ENCODE measurements at places on chromosomes 3 and 15.

- DNase-seq: no peak
These were observed 37.4 kb downstream of the FILIP1L start for GRCh38 chr3:100076731-100077529.

- DNase-seq: no peak
These were observed 575.7 kb upstream of the ZNF717 start for GRCh38 chr3:76361010-76361409.

DNA sequence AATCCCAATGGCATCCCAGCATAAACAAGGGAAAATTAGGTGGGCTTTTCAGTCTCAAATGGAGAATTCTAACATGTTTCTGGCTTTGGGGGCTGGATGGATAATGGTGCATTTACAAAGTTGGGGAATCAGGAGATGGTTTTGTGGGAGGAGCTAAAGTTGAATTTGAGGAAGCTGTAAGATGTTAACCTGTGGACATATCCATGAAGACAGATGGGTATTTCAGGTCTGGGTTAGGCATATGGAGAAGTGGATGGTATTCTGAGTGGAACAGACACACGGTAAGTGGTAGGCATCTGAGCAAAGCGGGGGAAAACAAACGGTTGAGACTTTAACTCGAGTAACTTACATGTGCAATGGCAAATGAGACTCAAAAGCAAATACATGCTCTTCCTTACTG, 1.7 kb upstream of the LMLN start:
- DNase-seq: no peak

- no peak for DNase-seq
These were observed 32.2 kb downstream of the GRIP2 start for GRCh38 chr3:14507757-14508504.

GRCh38 chr3:122416966-122417365, 1.1 kb upstream of the WDR5B start:
- DNase-seq: no peak

GRCh38 chr3:13282358-13282985, 137.7 kb downstream of the NUP210 start:
- no peak for DNase-seq

DNA sequence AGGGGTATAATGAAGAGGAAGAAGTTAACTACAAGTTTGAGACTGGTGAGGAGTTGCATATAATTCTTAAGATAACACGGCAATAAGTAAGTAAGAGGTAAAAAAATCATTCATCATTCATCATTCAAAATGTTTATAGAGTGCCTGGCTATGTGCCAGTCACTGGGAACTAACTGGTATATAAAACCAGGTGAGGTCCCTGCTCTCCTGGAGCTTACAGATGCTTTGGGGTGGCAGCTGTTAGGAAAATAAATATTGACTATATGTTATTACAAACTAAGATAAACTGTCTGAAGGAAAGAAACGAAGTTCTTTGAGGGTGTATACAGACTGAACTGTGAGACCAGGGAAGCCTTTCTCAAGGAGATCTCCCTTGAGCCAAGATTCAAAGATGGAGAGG, 2.9 kb downstream of the CASR start:
- DNase-seq: no peak

DNA sequence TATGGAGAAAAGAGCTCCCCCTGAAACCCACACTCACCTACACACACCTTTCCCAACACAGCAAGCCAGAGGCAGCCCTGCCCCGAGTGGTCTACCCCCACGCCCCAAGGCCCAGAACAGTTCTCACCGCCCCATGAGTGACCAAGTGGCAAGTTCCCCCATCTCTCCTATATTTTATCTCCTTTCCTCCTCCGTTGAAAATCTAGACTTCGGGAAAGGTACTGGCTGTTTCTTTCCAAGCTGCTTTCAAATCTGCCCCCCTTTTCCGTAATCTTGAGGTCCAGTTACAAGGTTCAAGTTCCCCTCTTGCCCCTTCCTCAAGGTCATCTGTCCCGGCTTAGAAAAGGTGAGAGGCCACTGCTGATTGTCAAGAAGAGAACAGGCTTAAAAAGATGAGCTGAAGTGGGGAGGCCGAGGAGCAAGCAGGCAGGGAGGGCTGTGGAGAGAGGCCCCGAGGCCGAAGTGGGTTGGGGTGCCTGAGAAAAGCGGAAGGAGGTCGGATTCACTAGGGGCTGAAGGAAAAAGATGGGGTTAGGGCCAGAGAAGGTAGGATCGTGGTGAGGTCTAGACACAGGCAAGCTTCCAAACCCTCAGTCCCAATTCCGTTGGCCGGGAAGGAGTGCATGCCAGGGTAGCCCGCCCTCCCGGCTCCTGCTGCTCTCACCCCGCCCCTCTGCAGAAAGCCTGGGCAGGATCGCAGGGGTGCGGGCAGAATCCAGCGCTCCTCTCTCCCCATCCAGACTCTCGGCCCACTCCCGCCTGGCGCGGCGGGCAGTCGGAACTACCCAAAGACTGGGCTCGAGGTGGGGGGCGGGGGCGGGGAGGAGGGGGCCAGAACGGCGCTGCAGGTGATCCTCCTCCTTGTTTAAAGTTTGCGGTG, 1.7 kb downstream of the SEMA5B start:
- DNase-seq: no peak

GRCh38 chr15:63023351-63023945, 19.1 kb upstream of the TPM1 start:
- no peak for DNase-seq

DNA sequence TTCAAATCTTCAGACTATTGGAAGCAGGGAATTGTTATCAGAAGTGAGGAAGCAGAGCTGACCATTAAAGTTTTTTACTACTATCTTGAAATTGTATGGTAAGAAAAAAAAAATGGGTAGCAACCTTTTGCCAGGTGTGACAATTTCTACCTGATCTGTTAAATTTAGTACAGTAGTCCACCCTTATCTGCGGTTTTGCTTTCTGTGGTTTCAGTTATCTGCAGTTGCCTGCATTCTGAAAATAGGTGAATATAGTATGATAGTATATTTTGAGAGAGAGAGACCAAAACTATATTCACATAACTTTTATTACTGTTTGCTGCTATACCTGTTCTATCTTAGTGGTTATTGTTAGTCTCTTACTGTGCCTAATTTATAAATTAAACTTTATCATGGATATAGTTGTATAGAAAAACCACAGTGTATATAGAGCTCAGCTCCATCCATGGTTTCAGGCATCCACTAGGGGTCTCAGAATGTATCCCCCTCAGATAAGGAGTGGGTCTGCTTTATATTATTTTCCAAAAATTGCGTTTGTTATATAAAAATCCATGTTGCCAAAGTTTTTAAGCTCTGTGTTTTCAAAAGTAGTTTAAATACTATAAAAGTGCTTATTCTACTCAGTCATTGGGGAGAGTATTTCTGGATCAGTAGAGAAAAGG, 69.9 kb downstream of the PTPRG start:
- DNase-seq: no peak

DNA sequence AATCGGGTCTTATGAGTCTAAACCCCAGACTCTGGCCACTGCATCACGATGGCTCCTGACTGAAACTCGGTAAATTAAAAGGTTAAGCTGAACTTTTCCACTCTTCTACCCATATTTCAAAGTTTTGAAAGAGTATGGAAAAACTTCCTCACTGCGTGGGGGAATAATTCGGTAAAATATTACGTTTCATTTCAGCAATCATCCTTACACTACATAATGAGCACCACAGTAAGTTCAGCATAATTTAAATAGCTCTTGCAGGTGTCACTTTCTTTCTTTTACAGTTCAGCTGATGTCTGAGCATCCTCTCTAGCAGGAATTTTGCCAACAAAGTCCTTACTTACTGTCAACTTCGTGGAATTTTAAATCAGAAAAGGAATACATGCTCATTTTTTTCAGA, 17.5 kb downstream of the SRGAP3 start:
- no peak for DNase-seq

- DNase-seq: no peak
These were observed 36.0 kb downstream of the LEO1 start for GRCh38 chr15:51935466-51936104.

DNA sequence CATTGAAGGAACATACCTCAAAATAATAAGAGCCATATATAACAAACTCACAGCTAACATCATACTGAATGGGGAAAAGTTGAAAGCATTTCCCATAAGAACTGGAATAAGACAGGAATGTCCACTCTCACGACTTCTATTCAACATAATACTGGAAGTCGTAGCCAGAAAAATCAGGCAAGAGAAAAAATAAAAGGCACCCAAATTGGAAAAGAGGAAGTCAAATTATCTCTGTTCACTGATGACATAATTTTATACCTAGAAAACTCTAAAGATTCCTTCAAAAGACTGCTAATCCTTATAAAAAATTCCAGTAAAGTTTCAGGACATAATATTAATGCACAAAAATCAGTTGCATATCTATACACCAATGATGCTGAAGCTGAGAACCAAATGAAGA, 34.9 kb downstream of the SLC2A2 start:
- no peak for DNase-seq

DNA sequence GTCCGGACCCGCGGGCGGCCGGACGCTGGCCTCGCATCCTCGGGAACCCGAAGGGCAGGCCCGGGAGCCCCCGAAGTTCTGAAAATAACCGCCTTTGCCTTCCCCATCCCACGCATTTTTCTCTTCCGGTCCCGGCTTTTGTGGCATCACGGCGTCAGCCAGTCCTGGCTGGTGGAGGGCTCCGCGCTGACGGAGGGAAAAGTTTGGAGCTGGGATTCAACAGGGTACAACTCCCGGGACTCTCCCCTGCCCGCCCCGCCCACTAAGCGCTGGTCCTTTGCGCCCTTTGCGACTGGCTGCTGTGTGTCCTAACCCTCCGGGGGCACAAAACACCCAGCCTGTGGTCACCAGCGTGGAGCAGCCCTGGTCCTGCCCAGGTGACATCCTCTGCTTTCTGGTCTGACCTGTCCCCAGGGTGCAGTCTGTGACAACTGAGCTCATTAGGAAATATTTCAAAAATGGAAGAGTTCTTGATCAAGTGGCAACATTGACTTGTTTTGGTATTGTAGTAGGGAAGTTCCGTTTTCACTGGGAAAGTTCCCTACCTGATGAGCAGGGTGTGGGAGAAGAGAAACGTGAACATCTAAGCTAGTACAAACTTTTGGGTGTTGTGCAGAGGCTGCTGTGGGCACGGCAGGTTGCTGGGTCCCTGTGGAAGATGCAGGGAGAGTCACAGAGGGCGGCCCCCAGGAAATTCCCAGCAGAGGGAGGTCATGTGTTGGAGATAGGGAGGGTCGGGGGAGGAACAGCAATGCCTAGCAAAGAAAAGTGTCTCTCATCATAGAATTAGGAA, 775 bp downstream of the ARNT2 start:
- no peak for DNase-seq

DNA sequence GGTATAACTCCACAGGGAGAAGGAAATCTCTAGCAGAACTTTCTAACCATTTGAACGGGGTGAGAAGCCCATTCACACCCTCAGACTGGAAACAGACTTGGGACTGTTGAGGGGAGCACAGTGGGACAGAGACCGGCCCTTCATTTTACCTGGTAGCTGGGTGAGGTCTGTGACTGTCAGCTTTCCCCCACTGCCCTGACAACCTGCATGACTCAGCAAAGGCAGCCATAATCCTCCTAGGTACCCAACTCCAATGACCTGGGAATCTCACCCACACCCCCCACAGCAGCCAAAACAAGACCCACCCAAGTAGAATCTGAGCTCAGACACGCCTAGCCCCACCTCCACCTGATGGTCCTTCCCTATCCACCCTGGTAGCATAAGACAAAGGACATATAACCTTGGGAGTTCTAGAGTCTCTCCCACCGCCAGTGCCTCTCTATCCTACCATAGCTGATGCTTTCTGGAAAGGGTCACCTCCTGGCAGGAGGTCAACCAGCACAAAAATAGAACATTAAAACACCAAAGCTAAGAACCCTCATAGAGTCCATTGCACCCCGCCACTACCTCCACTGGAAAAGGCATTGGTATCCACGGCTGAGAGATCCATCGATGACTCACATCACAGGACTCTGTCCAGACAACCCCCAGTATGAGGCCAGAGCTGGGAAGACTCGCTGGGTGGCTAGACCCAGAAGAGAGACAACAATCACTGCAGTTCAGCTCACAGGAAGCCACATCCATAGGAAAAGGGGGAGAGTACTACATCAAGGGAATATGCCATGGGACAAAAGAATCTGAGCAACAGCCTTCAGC, 28.0 kb downstream of the SENP7 start:
- DNase-seq: no peak

GRCh38 chr3:10729439-10729838, 86.6 kb upstream of the SLC6A11 start:
- DNase-seq: no peak

DNA sequence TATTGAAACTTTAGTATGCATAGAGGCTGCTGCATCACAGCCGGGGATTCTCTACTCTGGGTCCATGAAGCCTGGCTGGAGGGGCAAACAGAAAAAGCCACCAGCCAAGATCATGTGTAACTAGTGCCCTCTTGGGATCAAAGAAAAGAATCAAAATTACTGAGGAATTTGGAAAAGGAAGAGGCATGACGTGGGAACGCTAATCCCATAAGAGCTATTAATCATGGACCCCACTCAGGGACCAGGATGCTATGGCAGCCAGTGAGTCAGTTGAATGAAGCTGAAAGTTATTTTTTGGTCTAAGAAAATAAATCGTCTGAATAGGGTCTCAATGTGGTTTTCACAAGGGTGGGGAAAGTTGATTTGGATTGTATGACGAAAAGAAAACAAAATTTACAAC, 1165.1 kb downstream of the ROBO2 start:
- no peak for DNase-seq

DNA sequence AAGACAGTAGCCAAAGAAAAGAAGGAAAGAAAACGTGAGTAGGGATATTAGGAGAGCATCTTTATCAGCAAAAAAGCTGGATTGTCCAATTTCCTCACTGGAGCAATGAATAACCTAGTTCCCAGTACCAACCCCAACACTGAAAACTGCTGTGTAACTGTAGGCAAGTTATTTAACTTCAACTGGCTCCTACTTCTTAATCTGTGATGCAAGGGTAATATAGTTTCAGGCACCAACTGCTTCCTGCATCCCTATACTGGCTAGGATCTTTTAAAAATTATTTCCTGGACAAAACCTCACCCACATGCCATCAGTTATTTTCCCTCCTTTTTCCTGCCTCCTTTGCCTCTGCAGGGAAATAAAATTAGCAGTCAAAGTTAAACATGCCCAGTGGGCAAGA, 59.6 kb downstream of the ZBTB20 start:
- no peak for DNase-seq

All from stimulated activated CD8-positive, alpha-beta memory T cell treated with anti-CD3 and anti-CD28 coated beads, Interleukin-2, amount 100 ng/mL, for 1 hour (primary cell).